Activated CD4-positive, alpha-beta T cell treated with anti-CD3 and anti-CD28 coated beads, Interleukin-2, amount 50 U/mL, for 48 hours (primary cell): ENCODE measurements at places on chromosomes 5 and 9.
A peak's percentile ranks its signal among the peaks of the same experiment; 100 is the strongest.

- no peak for DNase-seq
Measured at GRCh38 chr5:8750100-8750499, 795.8 kb downstream of the SEMA5A start.

DNA sequence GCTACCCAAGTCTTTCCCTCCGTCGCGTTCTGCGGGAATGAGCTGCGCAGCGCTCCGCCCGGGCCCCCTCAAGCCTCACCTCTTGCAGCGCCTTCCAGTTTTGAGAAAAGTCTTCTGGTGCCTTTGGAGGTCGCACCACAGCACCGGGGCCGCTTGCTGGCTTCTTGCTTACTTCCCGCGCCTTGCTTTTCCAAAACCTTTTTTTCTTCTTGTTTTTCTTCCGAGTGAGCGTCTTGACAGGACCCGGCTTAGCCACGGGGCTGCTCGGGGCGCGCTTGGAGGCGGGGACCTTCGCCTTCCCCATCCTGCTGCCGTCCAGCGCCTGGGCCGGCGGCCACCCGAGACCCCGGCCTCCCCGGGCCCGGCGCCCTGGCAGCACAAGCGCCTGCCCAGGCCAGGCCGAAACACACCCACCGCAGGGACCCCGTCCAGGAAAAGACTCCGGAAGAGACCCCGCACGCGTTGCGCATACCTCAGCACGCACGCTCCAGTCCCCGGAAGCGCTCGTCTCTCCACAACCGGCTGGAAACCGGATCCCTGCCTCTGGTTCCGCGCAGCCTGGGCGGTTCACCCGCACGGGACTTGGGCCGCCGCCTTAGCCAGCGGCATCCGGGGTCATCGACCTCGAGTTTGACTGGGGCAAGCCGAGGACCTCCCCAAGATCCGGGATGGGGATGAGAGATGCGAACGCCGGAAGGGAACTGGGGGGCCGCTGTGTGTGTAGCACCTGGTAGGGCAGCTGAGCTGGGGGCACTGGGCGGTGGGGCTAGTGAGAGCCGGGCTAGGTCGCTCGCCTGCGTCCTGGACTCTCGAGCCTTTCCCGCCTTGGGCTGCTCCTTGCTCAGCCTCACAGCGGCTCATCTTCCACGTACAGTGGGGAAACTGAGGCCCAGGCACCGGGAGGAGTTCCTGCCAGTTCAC, at the start of gene REXO4:
TSS of gene REXO4 (minus strand) at position 470 of the 921 bp plus-strand sequence. CDS start at position 304, 166 bp downstream.
- peak; percentile 85 for DNase-seq

GRCh38 chr9:20200991-20201431, 412.2 kb upstream of the SLC24A2 start:
- no peak for DNase-seq

DNA sequence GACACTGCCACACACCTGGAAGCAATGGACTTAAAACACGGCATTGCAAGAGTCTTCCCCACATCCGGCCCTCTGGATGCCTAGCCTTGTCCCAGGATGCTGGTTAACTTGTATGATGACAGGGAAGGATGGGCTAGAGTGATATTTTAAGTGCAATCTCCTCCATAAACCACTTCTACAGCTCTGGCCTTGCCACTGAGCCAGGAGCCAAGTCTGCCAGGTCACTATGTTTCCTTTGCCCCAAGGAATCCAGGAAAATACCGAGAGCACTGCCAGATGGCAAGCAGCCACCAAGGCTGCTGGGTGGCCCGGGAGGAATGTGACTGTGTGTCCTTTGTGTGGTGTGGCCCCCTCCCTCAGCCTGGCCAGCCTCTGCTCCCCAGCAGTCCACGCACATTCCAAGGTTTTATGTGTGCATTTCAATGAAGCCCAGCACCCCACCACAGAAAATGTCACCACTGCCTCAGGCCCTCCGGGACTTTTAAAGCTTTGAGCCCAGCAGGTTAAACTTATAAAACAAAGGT, 106.0 kb downstream of the FRMD3 start:
- DNase-seq, result no peak

GRCh38 chr9:35756275-35757225, 2.5 kb upstream of the MSMP start:
- DNase-seq, result peak; percentile 87

DNA sequence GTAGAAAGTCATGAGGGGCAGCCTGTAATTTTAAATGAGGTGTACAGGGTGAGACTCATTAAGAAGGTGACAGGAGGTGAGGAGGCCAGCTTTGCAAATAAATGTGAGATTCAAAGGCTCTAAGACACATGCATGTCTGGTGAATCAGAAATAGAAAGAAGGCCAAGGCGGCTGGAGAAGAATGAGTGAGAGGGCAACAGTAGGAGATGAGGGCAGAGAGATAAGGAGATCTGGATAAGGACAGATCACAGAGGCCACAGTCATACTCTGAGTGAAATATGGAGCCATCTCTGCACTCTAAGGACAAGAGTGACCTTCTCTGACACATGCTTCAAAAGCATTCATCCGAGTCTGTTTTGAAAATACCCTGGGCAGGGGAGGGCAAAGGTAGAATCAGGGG, 90.7 kb downstream of the RAD23B start:
- no peak for DNase-seq

DNA sequence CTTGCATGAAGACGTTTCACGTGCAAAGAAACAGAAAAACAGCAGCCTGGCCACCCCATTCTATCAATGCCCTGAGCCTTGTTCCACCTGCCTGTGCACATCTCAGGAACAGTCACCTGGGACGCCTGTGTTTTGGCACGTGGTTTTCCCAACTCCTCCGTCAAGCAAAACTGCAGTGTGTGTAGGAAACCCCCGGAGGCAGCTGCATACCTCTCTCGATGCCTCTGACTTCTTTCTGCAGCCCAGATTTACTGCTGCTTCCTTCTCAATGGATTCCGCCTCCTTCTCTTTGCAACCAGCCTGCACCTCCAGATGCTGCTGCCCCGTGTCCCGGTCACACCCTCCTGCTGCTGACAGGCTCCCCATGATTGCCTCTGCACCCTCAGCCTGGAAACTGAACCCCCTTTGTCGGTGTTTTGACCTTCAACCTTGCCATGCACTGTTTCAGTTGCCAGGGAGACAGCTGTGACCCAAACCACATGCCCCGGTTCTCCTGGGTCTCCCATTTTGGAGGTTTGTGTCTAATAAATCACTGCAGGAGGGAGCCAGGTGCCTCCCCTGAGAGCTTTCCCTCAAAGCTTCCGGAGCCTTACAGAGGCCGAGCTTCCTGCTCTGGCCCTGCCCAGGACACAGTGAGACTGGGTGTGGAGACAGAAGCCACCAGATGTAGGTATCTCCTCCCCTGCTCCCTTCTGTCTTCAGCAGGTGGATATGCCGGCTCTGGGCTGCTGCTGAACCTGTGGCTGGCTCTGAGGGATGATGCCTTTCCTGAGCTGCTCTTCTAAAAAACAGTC, 395.5 kb upstream of the IRX1 start:
- DNase-seq, result no peak

DNA sequence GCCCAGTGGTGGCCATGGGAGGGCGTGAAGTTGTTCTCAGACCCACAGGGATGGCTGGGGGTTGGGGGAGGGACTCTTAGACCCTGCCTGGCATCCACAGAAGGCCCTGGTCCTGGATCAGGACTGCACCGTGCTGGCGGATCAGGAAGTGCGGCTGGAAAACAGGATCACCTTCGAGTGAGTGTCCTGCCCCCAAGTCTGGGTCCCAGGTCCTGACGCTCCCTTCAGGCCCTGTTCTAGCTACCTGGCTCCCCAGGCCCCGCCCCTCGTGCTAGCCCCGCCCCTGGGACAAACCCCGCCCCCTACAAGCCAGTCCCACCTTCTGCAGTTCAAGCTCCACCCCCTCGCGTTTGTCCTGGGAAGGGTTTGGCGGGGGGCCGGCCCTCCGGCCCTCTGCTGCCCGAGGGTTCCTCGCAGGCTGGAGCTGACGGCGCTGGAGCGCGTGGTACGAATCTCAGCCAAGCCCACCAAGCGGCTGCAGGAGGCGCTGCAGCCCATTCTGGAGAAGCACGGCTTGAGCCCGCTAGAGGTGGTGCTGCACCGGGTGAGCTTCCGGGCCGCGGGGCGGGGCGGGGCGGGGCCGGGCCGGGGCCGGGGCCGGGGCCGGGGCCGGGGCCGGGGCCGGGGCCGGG, 12.9 kb downstream of the RGS14 start:
- peak; percentile 47 for DNase-seq

GRCh38 chr9:86531971-86532640, 177.9 kb upstream of the TUT7 start:
- no peak for DNase-seq

GRCh38 chr5:179241175-179241574, 104.1 kb downstream of the ADAMTS2 start:
- no peak for DNase-seq

DNA sequence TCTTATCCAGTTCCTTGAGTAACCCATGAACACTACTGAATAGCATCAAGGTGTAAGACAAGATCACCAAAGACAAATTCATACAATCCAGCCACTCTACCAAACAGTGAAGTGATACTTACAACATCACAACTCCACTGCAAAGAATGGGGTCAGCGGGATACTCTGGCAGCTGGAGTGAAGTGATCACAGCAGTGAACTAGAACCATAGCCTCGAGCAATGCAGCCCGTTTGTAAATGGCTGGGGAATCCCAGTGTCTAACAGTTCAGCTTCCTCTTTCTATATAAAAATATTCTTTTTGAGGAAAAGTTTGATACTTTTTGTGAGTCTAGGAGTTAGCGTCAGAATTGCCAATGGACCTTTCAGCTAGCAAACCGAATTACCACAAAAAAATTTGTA, 515.2 kb downstream of the ZNF608 start:
- DNase-seq, result no peak

GRCh38 chr9:27755846-27756245, 182.6 kb upstream of the C9orf72 start:
- no peak for DNase-seq

DNA sequence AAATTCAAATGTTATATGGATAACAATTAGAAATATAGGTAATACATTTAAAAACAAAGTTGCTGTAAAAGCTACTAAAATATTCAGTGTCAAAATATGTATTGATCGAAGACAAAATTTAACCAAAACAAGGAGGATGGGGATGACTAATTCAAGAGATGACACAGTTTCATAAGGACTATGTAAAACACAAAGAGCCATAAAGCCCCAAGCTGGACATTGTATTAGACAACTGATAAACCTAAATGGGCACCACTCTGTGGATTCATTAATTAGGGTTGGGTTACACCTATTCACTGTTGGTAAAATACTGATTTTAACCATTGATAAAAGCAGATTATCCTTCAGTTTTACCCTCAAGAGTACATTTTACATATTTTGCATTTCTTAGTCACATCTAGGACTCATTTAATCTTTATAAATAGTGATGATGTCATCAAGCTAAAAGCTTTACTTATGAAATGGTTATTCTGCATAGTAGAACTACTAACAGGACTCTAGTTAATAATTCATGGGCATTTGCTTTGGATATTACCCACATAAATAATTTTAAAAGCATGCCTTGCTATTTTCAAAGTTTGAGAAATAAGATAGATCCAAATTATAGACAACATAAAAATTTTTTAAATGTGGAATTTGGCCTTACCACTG, 13.7 kb downstream of the TUT7 start:
- no peak for DNase-seq

DNA sequence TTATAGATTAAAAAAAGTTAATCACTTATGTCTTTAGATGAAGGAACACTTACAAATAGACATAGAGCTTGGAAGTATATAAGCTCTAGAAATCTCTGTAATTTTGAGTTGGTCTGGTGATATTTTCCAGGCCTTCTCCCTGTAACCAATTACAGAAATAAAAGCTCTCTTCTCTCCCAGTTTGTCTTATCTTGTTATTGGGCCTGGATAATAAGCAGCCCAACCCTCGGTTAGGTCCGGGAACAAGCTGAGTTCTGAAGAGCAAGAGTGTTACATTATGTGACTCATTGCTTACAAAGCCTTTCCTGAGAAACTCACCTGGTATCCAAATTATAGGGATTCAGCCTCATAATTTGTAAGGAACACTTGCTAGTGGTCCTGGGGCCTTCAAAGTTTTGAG, 1146.2 kb downstream of the CDH9 start:
- DNase-seq, result no peak

DNA sequence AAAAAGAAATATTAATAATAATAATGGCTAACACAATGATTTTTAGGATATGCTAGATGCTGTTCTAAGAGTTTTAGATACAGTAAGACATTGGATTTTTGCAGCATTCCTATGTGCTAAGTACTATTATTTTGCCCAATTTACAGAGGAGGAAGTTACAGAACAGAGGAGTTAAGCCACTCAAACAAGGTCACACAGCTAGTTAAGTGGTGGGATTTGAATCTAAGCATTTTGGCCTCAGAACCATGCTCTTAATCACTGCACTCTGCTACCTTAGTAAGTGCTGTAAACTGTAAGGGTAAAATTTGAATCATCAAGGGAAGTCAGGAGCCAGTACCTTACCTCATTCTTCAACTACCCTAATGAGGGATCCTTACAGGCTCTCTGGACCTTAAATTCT, 25.4 kb downstream of the RPS23 start:
- DNase-seq, result no peak

- DNase-seq, result peak; percentile 39
Measured at GRCh38 chr9:36092509-36093215, 43.9 kb upstream of the GLIPR2 start.

- peak; percentile 95 for DNase-seq
Measured at GRCh38 chr5:160439205-160439600, 17.5 kb downstream of the PTTG1 start.

- DNase-seq, result no peak
Measured at GRCh38 chr5:60997721-60998120, 52.7 kb downstream of the NDUFAF2 start.

- no peak for DNase-seq
Measured at GRCh38 chr9:130298662-130299279, 33.2 kb downstream of the HMCN2 start.

GRCh38 chr5:92594031-92594430, 987.0 kb downstream of the NR2F1-AS1 start:
- no peak for DNase-seq

DNA sequence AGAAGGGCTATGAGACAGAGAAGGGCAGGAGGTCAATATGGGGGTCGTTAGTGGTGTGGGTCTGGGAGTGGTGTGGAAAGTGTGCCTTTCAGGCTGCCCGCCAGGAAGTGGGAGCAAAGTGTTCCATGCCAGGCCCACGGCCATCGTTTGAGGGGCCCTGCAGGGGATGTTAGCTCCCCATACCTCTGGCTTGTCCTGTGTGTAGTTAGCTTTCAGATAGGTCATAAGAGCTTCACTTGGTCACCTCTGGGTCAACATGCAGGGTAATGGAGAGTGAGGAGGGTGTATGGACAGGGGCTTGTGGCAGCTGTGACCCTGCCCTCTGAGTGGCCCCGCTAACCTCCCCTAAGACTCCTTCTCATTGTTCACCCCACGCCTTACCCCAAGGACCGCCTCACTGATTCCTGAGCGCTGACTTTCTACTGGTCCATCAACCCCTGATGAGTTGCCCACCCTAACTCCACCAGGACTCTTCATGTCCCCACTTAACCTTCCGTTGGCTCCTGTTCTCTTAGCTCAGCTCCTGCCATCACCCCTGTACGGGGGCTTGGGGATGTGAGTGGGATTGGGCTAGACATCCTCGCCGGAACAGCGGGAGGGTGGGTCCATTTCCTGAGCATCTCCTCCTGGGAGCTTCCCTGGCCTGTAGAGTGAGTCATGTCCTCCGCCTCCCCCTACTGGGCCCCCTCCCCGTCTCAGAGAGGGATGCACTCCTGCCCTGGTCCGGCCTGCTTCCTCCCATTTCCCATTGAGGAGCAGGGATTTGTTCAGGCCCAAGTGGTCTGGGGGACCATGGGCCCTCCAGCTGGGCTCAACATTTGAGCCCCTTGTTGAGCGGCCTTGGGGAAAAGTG, 125.7 kb downstream of the FGF18 start:
- DNase-seq, result no peak
